Neural progenitor cell (in vitro differentiated cells): ENCODE measurements at places on chromosomes 7 and 10.

- H3K27ac ChIP-seq: no peak within 1 kb of the TSS
- peaks cover 22% of the 10 kb centered on the region for H3K27me3 ChIP-seq
- peak within 1 kb of the TSS; percentile 28 for H3K4me3 ChIP-seq
- H3K4me1 ChIP-seq: peaks cover 10% of the 10 kb centered on the region
- peak; percentile 53 for DNase-seq
Measured at GRCh38 chr10:132065491-132066105, at the start of gene JAKMIP3. Gene JAKMIP3, plus strand, starts transcription at chr10:132065946. Its CDS starts 38,863 bp downstream, at chr10:132104809.

GRCh38 chr10:90424730-90425129 is 433.1 kb downstream of the HTR7 start:
- no peaks in the 10 kb centered on the region for H3K27me3 ChIP-seq
- H3K27ac ChIP-seq: no peak overlapping the region
- no peaks in the 10 kb centered on the region for H3K4me1 ChIP-seq
- H3K36me3 ChIP-seq: no peaks in the 10 kb centered on the region
- H3K4me3 ChIP-seq: no peak overlapping the region

GRCh38 chr7:51354897-51355296 is 38.3 kb upstream of the COBL start:
- DNase-seq: no peak
- H3K4me3 ChIP-seq: no peak overlapping the region
- H3K36me3 ChIP-seq: no peaks in the 10 kb centered on the region
- H3K27ac ChIP-seq: no peak overlapping the region

- no peaks in the 10 kb centered on the region for H3K4me1 ChIP-seq
- H3K36me3 ChIP-seq: no peaks in the 10 kb centered on the region
- no peak for DNase-seq
- H3K4me3 ChIP-seq: no peak overlapping the region
- no peak overlapping the region for H3K27ac ChIP-seq
Measured at GRCh38 chr7:149620961-149621360, 123.4 kb upstream of the ZNF746 start.

DNA sequence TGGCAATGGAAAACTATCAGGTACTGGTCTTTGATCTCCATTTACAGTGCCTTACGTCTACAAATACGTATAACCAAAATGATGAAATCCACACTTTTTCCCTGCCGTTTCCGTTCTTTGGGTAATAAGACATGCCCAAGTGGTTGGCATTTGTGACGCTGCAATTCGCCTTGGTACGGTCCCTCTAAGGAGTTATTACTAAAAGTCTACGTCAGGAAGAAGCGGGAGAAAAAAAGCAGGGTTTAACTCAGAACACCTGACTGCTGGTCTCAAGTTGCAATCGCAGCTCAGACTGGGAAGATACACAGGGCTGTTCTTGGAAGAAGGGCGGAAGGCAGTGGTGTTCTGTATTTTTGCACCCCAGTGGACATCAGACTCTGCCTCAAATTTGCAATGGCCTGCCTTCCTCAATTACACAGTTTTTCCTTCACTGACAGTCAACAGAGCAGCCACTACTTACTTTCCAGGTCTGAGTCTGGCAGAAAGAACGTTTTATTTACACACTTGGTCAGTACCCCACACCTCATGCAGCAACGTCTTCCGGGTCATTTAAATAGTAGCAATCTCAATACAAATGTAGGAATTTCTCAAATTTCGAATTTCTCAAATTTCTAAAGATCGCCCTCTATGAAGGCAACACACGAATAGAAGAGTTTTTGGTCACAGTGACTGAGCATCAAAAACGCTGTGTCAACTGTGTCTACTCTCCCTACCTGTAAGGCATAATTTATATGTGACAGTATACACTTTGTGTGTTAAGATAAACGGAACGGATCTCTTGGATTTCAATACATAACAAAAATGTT is 2.1 kb downstream of the BAIAP2L1 start:
- peak; percentile 9 for DNase-seq
- H3K27ac ChIP-seq: no peak overlapping the region
- H3K4me1 ChIP-seq: peaks cover 16% of the 10 kb centered on the region

DNA sequence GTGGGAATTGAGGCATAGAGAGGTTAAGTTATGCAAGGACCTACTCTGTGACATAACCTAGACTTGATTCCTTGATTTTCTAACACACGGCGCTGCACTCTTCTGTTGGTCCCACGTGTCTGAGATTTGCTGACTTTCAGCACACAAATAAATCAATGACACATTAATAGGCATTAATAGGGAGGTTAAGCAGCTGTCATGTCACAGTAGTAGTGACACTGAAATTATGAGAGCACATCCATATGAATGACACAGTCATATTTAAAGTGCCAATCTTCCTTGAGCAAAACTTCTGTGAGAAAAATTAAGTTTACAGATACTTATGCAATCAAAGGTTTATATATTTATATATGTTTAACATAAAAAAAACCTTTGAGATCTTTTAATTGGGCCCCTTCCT is 805.4 kb upstream of the SORCS1 start:
- H3K27ac ChIP-seq: no peak overlapping the region
- H3K36me3 ChIP-seq: no peaks in the 10 kb centered on the region
- H3K27me3 ChIP-seq: no peaks in the 10 kb centered on the region
- no peaks in the 10 kb centered on the region for H3K4me1 ChIP-seq
- H3K4me3 ChIP-seq: no peak overlapping the region
